Stimulated activated CD4-positive, alpha-beta T cell treated with anti-CD3 and anti-CD28 coated beads, Interleukin-12 subunit alpha, Interleukin-12 subunit beta, amount 100 ng/mL, for 24 hours (primary cell): ENCODE measurements at places on chromosomes 6 and 20.

DNA sequence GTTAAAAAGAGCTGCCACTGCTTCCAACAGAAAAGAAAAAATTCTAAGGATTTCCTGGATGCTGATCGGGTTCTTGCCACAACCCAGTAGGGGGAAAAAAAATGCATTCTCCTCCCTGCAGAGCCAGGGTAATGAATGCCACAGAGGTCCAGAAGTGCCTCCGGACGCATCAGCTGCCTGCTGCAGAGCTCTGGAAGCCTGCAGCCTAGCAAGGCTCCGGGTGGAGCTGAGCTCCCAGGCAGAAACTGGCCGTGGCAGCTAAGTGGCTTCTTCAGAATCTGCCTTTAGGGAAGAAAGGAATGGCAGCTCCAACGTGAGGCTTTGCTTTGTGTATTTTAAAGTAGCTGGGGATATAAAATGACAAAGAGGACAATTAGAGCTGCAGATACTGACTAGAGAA is 155.0 kb downstream of the CFAP61 start:
- no peak for DNase-seq

- no peak for DNase-seq
These were observed 14.8 kb downstream of the FAXC start for GRCh38 chr6:99334526-99335127.

- DNase-seq = no peak
These were observed 562.3 kb upstream of the BTBD3 start for GRCh38 chr20:11355345-11355744.

GRCh38 chr6:151089978-151090377 is 149.8 kb upstream of the AKAP12 start:
- DNase-seq = no peak

GRCh38 chr6:48881551-48881950 is 581.5 kb downstream of the MMUT start:
- DNase-seq = no peak
